ENCODE measurements at places on chromosomes 2 and 18.

GRCh38 chr2:27582129-27582694, 630 bp upstream of the ZNF512 start:
- DNase-seq: no peak

DNA sequence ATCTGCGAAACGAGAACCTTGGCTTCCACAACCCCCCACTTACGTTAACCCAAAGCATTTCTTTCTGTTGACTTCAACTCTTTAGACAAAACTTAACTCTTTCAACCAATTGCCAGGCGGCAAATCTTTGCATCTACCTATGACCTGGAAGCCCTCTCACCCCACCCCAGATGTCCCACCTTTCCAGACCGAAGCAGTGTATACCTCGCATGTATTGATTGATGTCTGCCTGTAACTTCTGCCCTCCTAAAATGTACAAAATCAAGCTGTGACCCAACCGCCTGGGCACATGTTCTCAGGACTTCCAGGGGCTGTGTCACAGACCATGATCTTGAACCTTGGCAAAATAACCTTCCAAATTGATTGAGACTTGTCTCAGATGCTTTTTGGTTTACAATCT, 12.3 kb downstream of the AQP12B start:
- DNase-seq: no peak

DNA sequence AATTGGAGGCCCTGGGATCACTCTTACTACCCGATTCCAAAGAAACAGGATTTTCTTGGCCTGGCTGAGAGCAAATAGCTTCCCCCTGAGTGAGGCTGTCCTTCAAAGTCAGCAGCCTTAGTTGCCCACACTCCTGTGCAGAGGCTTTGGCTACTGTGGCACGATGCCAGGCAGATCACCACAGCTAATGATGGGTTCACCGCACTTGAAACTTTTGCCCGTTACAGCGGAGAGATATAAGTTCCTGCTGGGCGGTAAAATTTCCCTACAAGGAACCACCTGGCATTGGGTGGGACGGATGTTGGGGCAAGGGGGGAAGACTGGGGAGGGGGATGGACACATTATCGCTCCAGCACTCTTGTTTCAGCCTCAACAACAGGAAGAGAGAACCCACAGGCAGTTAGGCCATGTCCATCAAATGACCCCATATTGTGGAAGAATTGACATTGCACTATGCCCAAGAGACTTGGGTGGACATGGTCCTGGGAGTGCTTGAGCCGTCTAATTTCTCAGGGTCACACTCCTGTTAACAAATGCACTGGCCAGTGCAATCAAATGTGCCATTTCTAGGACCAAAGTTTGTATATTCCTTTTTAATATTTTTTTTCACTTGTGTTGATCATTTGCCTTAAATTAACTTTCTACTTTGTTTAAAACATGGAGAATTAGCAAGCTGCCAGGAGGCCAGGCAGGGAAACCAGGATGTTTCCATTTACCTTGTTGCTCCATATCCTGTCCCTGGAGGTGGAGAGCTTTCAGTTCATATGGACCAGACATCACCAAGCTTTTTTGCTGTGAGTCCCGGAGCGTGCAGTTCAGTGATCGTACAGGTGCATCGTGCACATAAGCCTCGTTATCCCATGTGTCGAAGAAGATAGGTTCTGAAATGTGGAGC, 4.4 kb downstream of the IL1B start:
- no peak for DNase-seq

GRCh38 chr18:73261243-73261642, 393.5 kb upstream of the NETO1 start:
- DNase-seq: no peak

DNA sequence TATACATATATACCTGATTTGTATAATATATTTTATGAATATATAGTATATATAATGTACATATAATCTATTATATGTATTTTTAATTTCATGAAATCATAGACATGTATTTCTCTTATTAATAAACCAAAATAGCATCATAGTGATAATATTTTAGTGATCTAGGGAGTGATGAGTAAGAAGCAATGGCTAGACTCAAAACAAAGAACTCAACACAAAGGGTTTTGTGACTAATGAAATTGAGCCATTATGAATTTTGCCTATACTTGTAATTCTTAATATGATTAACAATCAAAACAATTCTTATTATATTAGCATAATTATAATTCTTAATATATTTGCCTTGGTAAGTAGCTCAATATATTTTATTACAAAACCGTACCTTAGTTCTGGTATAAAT, 1614.1 kb upstream of the TMEFF2 start:
- no peak for DNase-seq

DNA sequence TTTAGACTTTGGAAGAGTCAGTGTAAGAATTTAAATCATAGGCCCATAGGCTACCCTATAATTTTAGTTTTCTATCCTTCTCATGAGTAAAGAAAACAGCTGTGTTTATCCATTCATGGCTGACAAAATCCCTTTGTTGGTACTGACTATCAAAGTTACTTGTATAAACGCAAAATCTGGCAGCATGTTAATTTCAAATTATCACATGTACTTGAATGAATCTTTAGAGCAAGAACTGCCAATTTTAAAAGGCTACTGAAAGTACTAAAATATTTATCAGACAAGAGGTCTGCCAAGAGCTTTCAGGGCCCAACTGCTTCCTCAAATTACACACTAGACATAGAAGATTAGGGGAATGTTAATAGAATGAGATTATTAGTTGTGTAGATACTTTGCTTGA, 66.6 kb downstream of the MYL12B start:
- no peak for DNase-seq

- DNase-seq: no peak
Measured at GRCh38 chr2:128396946-128397345, 78.3 kb upstream of the HS6ST1 start.

DNA sequence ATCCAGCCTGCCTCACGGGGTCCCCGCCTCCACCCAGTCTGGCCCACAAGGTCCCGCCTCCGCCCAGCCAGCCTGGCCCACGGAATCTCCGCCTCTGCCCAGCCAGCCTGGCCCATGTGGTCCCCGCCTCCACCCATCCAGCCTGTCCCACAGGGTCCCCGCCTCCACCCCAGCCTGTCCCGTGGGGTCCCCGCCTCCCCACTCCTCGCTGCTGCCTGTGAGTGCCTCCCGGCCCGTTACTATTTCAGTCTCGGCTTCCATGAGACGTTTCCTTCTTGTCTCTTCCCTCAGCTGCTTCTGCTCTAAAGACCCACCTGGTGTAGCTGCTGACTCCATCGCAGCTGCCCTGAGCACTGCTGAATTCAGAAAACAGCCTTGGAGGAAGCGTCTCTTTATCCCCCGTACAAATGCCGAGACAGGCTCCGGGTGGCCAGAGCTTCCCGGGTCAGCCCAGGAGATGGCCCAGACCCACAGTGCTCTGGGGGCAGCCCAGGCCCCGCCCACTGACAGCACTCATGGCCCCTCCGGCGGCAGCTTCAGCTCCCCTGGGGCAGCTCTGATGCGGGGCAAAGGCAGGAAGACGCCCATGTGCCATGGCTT, 69.8 kb downstream of the NFATC1 start:
- no peak for DNase-seq

DNA sequence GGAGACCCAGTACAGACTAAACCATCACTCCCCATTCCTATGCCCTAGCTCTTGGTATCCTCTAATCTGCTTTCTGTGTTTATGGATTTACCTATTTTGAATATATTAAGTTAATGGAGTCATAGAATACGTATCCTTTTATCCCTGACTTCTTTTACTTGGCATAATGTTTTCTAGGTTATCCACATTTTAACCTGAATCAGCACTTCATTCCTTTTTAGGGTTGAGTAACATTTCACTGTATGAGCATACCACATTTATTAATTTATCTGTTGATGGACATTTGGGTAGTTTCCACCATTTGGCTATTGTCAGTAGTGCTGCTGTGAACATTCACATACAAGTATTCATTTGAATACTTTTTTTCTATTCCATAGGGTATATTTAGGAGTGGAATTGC, 157.3 kb upstream of the CTNNA2 start:
- DNase-seq: no peak
